ENCODE measurements at places on chromosomes 12 and 14.

- no peak for DNase-seq
These were observed 48.7 kb upstream of the BCL11B start for GRCh38 chr14:99320621-99321235.

DNA sequence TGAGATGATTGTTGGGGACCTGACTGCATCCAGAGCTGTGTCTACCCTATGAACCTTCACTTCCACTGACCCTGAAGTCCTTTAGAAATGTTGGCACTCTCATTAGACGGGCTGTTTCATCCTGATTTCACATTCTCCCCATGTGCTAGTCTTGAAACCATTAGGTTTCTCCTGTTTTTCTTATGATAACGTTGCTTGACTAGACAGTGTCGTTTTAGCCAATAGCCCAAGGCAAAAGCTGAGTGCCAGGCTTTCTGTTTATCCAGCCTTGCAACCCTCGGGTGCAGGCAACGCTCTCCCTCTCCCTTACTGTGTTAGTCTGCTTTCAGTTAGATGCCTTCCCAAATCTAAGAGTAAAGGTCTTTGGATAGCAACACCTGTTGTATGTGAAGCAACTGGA lies 30.1 kb downstream of the DACT1 start:
- no peak for DNase-seq

- no peak for DNase-seq
These were observed 43.9 kb downstream of the BHLHE41 start for GRCh38 chr12:26080911-26081310.

DNA sequence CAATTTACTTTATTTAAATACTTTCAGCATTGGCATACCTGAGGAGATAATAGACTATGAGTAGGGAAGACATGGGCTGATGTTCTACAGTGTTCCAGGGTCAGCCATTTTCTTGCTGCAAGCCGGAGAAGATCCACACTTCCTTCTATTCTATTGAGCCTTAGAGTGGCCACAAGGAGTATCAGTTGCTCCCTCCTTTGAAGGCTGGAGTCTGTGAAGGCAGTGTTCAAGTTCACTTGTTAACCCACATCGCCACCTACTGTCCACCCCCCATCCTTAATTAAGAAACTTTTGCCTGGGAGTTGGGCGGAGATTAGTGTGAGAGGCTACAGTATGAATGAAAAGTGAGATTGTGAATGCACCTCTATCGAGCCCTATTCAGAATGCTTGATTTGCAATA lies 666.6 kb downstream of the NRXN3 start:
- peak; percentile 71 for DNase-seq

GRCh38 chr14:71996610-71997009 lies 64.4 kb downstream of the RGS6 start:
- no peak for DNase-seq
